ENCODE measurements at places on chromosomes 1 and 21.

DNA sequence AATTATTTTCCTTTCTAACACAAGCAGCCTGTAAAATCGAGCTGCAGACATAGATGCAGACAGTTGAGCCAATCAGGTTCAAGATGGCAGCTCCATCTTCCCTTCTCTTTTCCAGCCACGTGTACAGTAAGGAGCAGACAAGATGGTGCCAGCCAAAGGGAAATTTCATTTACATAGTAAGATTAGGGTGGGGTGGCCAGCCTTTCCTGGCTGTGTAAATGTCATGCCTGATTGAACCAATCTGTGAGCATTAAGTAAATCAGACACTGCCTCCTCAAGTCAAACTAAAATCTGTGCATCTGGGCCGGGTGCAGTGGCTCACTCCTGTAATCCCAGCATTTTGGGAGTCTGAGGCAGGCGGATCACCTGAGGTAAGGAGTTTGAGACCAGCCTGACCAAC lies 60.2 kb downstream of the TBCE start:
- peaks cover 5% of the 10 kb centered on the region for H3K36me3 ChIP-seq
- no peak for DNase-seq
- H3K4me1 ChIP-seq: peaks cover 19% of the 10 kb centered on the region
- no peak overlapping the region for H3K4me3 ChIP-seq
- no peaks in the 10 kb centered on the region for H3K27me3 ChIP-seq
- no peak overlapping the region for H3K27ac ChIP-seq

DNA sequence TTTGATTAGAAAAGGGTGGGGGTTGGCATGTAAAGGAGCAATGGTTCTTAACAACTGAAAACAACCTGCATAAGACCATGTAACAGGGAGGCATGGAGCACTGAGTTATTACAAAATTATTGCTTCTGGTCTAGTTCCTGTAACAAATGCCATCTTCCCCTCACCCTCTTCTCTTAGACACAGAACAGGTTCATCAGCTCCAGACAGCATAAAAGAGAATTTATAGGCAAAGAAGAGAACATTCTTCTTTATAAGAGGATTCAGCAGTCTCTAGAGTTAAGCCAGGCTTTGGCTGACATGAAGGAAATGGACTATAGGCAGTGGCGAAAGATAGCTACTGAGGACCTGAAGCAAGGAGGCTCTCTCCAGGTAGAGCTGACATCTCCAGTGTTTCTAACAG lies 38.9 kb downstream of the RGSL1 start:
- DNase-seq: no peak
- H3K4me3 ChIP-seq: no peak overlapping the region
- no peaks in the 10 kb centered on the region for H3K36me3 ChIP-seq
- peaks cover 20% of the 10 kb centered on the region for H3K4me1 ChIP-seq
- no peak overlapping the region for H3K27ac ChIP-seq
- no peaks in the 10 kb centered on the region for H3K27me3 ChIP-seq

DNA sequence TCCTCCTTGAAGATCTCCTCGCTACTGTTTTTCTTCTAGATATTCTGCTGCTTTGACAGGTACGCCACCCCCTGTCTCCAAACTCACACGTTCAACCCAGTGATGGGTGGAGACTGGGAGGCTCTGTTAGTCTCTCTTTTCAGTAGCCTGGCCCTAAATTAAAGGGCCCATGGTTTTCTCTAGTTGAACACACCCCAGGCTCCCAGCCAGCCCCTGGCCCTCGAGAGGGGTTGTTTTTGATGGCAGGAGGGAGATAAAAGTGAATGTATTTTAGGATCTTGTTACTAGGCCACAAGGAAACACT lies 21.6 kb upstream of the CLDN14 start:
- H3K4me3 ChIP-seq: no peak overlapping the region
- H3K27ac ChIP-seq: no peak overlapping the region
- no peaks in the 10 kb centered on the region for H3K36me3 ChIP-seq
- H3K4me1 ChIP-seq: no peaks in the 10 kb centered on the region

DNA sequence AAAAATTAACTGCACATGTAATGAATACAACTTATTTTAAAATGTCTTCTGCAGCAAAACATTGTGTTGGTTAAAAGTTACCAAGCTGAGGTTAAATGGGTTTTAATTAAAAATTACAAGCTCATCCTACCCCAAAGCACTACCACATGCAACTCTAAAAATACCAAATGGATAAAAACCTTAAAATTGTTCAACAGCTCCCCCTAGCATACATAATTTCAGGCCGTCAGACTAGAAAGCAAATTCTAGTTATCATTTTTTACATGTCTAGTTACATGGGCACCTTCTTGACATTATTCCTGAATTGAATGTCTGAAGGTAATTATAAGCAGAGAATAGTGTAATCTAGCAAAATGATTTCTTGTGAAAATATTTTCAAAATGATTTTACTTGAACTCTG lies 176.5 kb downstream of the C1orf21 start:
- DNase-seq: no peak
- H3K36me3 ChIP-seq: no peaks in the 10 kb centered on the region
- H3K4me1 ChIP-seq: no peaks in the 10 kb centered on the region
- H3K27ac ChIP-seq: no peak overlapping the region
- H3K27me3 ChIP-seq: no peaks in the 10 kb centered on the region

DNA sequence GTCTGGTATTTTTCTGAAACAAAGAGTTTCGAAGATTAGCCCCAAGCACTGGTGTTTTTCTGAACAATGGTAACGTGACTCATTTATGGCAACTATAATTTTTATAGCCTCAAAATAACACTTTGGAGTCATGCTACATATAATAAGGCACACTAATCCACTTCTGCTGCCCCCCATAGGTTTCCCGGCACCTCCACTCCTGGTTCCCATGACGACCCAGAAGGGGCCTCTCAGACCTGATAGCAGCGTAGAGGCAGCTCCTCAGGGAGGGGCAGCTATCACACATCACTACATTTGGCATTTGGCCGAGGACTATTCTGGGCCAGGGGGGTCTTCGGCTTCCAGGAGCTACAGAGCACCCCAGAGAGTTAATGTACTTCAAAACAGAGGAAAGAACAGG lies 23.3 kb downstream of the CAPN8 start:
- H3K27ac ChIP-seq: no peak overlapping the region
- no peaks in the 10 kb centered on the region for H3K36me3 ChIP-seq
- peaks cover 5% of the 10 kb centered on the region for H3K27me3 ChIP-seq
- no peak for DNase-seq

- H3K27ac ChIP-seq: no peak overlapping the region
- no peaks in the 10 kb centered on the region for H3K36me3 ChIP-seq
- H3K4me3 ChIP-seq: no peak overlapping the region
- H3K27me3 ChIP-seq: peaks cover 7% of the 10 kb centered on the region
- DNase-seq: no peak
These were observed 234.9 kb downstream of the RHOU start for GRCh38 chr1:228969953-228970800.

- H3K27ac ChIP-seq: no peak overlapping the region
- H3K4me1 ChIP-seq: no peaks in the 10 kb centered on the region
- no peaks in the 10 kb centered on the region for H3K27me3 ChIP-seq
- no peaks in the 10 kb centered on the region for H3K36me3 ChIP-seq
- no peak overlapping the region for H3K4me3 ChIP-seq
- DNase-seq: no peak
These were observed 27.8 kb upstream of the PIGC start for GRCh38 chr1:172471666-172472065.

DNA sequence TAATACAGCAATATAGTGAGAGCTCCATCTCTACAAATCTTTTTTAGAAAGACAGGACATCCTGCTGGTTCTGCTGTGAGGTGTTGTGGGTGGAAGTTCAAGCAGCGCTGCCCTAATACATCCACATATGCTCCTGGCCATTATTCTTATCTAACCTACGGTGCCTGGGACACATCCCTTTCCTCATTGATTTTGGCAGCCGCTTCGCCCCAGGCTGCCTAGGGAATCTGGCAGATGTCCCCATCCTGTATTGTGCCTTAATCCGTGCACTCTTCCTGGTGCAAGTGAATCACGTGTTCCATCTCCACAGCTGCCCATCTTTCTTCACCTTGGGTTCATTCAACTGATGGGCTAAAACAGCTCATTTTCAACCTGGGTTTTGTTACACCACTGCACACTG lies 3.1 kb upstream of the UBE2G2 start:
- H3K27ac ChIP-seq: no peak overlapping the region
- no peak for DNase-seq
- no peaks in the 10 kb centered on the region for H3K27me3 ChIP-seq
- H3K4me3 ChIP-seq: no peak overlapping the region
- peaks cover 26% of the 10 kb centered on the region for H3K4me1 ChIP-seq
- peaks cover 66% of the 10 kb centered on the region for H3K36me3 ChIP-seq

DNA sequence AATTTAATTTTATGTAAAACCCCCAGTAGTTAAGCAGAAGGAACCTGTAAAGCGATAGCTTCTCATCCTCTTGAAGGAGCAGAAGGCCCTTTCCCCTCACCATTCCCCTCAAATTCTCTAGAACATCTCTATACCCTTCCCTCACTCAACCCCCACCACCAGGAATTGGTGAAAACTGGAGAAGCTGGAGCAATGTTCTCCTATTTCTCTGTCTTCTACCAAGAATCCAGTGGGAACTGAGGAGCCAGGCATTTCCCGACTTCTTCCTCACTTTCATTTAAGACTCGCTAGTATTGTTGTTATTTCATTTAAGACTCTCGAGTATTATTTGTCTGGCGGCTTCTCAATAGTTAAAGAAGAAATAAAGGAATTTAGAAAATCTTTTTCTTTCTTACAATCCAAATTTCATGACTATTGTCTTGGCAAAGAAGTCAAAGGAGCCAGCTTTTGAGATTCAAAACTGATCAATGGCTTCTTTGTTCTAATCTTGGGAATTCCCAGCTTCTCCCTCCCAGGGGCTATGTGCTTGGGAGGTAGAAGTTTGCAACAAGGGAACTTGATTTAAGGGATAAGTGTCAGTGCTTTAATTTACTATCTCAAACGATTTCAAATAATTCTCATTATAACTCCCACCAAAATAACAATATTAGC lies 253.3 kb upstream of the ADGRL2 start:
- H3K4me1 ChIP-seq: no peaks in the 10 kb centered on the region
- H3K4me3 ChIP-seq: no peak overlapping the region
- no peaks in the 10 kb centered on the region for H3K36me3 ChIP-seq
- no peak overlapping the region for H3K27ac ChIP-seq

- no peak for DNase-seq
- no peak overlapping the region for H3K27ac ChIP-seq
These were observed 6.0 kb upstream of the SCYL3 start for GRCh38 chr1:169899519-169900217.

DNA sequence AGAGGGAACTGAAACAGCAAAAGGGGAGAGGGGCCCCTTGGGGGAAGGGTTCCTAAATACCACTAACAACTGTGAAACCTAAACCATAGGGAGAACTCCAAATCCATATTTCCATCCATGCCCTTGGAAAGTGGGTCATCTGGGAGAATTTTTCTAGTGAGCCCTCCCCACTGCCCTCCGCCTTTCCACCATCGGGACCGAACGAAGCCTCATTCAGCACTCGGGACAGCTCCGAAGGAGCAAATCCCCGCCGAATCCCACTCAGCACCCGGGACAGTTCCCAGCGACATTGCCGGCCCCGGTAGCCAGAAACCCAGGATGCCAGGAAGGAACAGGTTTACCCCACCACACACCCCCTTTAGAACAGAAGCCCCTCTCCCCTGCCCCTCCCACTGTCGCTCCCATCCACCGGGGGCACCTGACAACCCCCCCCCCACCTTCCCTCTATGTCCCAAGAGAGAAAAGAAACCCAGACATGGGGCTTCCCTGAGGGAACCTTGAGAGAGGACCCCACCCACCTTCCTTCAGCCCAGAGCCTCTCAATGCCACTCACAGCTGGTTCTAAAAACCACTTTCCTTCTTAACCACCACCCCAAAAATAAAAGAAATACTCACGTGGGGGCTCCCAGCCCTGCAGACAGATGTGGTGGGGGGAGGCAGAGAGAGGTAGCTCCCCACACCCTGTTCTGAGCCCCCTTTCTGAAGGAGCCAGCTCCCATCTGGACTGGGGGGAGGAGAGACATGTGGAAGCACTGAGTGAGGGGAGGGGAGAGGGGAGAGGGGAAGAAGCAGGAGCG lies 4.5 kb downstream of the DLGAP3 start:
- no peak overlapping the region for H3K27ac ChIP-seq
- no peaks in the 10 kb centered on the region for H3K36me3 ChIP-seq
- H3K27me3 ChIP-seq: no peaks in the 10 kb centered on the region
- DNase-seq: peak; percentile 82
- H3K4me3 ChIP-seq: no peak overlapping the region

DNA sequence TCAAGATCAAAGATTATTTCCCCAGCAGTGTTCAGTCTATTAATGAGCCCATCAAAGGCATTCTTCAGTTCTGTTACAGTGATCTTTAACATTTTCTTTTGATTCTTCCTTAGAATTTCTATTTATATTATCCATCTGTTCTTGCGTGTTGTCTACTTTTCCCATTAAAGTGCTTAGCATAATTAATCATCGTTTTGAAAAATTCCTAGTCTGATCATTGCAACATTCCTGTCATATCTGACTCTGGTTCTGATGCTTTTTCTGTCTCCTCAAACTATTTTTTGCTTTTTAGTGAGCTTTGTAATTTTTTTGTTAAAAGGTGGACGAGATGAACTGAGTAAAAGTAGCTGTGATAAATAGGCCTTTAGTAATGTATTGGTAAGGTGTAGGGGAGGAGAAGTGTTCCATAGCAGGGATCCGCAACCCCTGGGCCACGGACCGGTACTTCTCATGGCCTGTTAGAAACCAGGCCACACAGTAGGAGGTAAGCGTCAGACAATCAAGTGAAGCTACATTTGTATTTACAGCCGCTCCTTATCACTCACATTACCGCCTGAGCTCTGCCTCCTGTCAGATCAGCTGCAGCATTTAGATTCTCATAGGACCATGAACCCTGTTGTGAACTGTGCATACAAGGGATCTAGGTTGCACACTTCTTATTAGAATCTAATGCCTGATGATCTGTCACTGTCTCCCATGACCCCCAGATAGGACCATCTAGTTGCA lies 163.3 kb downstream of the PIK3R3 start:
- no peak overlapping the region for H3K27ac ChIP-seq
- peaks cover 7% of the 10 kb centered on the region for H3K36me3 ChIP-seq
- no peaks in the 10 kb centered on the region for H3K27me3 ChIP-seq
- H3K4me3 ChIP-seq: no peak overlapping the region

DNA sequence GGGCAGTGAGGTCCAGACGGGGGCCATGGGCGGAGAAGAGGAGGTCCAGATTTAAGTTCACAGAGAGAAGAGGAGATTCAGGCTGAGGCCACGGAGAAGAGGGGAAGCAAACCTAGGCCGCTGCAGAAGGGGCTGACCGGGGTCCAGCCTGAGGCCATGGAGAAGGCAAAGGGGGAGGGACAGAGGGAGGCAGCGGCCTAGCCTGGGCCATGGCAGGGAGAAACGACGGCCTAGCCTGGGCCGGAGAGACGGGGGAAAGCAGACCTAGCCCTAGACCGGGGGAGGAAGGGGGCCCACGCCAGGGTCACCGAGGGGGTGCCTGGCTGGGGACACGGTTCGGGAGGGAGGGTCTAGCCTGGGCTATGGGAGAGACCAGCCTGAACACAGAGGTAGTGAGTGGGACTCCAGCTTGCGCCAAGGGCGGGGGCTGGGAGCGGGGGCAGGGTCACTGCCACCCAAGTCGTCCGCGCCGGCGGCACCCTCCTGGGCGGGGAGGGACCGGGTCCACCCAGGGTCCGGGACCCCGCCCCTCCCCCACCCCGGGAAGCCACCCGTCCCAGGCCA lies 459 bp downstream of the CAPZB start:
- peaks cover 47% of the 10 kb centered on the region for H3K4me1 ChIP-seq
- no peak for DNase-seq
- H3K27me3 ChIP-seq: no peaks in the 10 kb centered on the region
